NCI-H748 treated with DMSO at 0.1 percent for 48 hours (cell line): ENCODE measurements at places on chromosomes 1 and 21.

GRCh38 chr1:52738893-52739292, 12.6 kb downstream of the ZYG11B start:
- no peak for DNase-seq

DNA sequence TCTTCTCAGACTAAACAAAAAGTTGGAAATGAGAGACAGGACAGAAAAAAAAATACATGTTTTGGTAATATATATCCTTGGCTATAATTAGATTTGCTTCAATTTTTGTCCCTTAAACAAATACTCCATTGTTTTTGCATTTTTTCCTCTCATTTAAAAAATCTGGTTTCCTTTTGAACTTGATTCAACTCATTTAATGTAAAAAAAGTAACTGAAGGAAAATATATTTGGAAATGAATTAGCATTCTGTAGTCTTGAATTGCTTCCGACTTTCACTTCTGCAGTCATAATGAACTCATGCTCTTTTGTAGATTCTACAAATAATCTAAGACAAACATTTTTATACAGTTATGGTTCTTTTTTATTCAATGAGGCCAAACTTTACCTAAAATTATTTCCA, 309.1 kb downstream of the HMCN1 start:
- DNase-seq: no peak

- no peak for DNase-seq
Observed at GRCh38 chr1:15693371-15693770, 9.3 kb downstream of the PLEKHM2 start.

DNA sequence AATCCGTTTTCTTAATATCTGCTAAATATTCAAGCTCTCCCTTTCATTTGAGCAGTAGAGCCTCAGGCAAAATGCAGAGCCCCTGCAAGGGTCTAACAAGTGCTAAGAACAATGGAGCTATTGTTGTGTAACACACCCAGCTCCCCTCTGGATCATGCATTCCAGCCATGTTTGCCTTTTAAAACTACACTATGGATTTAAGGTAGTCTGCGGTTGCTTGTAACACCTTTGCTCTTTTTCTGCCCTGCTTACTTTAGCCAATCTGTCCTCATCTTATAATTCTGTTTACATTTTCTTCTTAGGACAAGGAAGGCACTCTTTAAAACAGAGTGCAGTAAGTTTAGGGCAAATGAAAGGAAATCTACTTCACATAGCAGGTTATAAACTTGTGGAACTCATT, 60.0 kb upstream of the C1orf105 start:
- DNase-seq: no peak

DNA sequence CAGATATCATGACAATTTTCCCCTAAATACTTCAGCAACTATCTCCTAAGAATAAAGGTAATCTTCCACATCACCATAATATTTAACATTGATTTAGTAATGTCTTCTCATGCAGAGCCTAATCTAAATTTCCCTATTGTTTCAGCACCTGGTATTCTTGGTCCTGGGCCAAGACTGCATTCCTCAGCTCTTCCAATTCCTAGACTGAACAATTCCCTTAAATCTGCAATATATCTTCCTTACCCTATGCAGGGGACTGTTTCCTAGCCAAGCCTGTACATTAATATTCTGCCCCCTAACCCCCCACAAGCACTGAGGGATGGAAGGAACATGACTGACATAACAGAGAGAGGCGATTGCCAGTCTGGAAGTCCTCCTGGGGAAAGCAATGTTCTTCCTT, 28.7 kb upstream of the DISP1 start:
- DNase-seq: no peak

GRCh38 chr21:25562660-25563059, 44.6 kb downstream of the MRPL39 start:
- DNase-seq: no peak

DNA sequence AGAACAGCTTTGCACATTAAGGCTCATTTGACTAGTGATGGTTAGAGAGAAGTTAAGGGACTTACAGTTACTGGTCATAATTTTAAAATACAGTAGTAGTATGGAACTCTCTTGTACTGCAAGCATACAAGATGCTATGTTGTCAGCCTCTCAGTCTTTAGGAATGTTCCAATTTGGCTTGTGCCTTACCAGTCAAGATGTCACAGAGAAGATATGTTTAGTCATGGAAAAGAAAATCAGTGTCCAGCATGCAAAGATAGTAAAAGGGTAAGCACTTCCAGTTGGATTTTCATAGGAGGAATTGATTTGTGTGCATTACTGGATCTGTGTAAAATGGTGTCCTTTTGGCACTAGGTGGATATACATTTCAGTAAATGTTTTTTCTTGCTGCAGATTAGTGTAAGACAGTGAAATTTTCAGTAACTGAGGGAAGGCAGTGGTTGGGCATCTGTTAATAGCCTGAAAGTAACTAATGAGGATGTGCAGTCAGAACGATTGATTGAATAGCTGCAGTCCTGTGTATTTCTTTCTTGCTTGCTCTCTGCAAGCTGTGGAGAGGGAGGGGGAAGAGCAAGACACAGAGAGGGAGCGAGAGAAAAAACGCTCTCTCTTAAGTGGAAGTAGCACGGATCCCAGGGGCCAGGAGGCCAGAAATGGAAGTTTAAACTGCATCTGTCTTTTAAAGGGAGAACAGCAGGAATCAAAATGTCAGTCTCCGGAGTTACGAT, 108.2 kb downstream of the CLEC20A start:
- DNase-seq: no peak
